ENCODE measurements at places on chromosomes 6 and 20.
A peak's percentile ranks its signal among the peaks of the same experiment; 100 is the strongest.

DNA sequence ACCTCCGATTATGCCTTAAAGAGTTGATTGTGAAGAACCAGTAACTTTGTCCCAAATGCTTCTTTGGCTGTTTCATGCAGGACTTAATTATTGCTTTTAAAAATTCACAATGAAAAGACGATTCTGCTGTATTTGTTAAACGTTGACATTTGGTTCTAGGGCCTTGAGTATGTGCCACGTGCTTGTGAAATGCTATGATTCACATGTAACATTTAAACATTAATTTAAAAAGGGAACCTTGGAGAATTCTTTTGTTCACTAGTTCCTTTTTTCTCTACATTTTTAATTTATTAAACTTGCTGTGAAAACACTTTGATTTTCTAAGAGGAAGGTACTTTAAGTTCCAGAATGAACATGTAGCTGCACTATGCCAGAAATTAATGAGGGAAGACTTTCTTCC is 9.5 kb downstream of the GZF1 start:
- no peak for DNase-seq

GRCh38 chr6:2921520-2922115 is 18.5 kb upstream of the SERPINB9 start:
- peak; percentile 13 for DNase-seq

GRCh38 chr6:42923666-42924065 is 5.6 kb upstream of the CNPY3 start:
- no peak for DNase-seq

DNA sequence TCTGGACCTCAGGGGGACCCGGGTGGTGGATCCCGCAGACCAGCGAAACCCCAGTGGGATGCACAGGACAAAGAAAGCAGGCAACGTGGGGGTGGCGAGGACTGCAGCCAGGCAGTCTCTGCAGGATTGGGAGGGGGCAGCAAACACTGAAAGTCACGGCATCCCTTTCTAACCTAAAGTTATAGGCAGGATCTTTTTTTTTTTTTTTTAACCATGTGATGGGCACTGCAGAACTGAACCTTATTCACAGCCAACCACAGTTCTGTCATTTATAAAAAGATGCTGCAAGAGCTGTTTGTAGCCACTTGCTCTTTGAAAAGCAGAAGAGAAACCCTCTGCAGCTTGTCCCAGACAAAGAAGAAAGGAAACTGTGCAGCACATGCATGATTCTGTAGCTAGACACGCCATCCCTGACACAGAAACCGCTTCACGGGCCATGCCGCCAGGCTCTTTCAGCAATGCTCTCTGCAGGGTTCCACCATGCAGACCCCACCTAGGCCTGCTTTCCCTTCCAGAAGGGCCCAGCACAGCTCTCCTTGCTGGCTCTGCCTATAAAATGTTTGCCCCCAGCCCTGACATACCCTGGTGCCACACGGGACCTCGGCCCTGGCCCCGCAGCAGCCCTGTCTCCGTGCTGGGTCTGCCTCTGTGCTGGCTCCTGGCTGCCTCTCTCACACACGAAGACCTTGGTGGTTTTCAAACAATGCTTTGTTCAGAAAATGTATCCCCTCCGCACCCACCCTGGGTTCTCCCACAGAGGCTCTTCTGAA is 70.8 kb downstream of the PYGB start:
- DNase-seq = no peak
